ENCODE measurements at places on chromosomes 12 and 14.

- DNase-seq, result no peak
Observed at GRCh38 chr12:66735275-66735674, 56.4 kb upstream of the GRIP1 start.

DNA sequence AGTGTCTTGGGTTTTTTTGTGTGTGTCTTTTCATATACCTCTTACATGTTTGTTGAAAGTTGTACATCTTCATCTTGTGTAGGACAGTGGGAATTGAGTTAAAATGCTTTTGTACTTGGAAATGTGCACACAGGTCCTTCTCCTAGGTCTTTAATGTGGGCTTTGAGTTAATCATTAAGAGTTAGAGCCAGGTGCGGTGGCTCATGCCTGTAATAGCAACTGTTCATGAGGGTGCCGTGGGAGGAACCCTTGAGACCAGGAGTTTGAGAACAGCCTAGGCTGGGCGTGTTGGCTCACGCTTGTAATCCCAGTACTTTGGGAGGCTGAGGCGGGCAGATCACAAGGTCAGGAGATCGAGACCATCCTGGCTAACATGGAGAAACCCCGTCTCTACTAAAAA lies 13.9 kb downstream of the CLECL1 start:
- peak; percentile 49 for DNase-seq

- no peak for DNase-seq
Observed at GRCh38 chr14:81953419-81953818, 419.8 kb upstream of the SEL1L start.

DNA sequence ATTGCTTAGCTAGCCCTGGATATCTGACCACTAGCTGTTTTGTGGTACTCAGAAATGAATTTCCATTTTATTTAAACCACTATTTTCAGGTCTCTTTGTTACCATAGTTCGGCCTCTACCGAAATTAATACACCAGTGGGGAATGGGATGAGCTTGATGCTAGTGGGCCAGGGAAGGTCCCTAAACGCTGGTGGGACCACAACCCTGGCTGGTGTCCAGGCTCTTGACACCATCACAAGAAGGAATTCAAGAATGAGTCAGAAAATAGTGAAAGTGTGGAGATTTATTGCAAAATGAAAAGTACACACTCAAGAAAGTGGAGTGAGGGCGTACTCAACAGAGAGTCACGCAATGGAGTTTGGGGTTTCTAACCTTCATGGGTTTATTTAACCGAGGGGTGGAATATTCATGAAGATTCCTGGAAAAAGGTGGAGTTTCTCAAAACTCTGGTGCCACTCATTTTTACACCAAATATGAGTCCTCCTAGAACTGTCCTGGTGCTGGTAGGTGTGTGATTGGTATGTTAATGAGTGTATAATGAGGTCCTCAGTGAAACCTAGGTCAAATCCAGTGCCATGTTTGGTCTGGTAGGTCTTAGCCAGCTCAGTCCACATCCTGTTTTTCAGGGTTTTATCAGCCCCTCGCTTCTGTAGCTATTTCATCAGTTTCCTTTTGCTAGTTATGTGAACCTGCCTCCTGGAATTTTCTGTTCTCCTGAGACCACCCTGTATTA lies 38.9 kb upstream of the LRP6 start:
- DNase-seq, result no peak

- no peak for DNase-seq
Observed at GRCh38 chr14:88049266-88049665, 44.3 kb downstream of the GPR65 start.

DNA sequence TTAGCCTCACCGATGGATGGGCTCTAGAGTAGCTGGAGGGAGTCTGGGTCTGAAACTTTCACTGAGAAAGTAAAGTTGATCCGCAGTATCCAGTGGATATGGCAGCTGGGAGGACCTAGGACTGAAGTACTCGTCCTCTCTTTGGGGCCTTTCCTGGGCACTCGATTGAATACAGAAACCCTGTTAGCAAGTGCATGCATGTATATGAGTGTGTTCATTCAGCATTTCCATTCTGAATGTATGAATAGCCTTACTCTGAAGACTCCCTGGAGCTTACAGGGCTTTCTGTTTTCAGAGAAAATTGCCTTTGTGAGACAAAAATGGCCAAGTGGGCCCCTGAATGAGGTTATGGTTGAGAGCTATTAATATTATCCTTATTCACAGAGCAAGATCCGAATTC lies 62.8 kb downstream of the DAD1 start:
- no peak for DNase-seq

GRCh38 chr12:53820514-53821306 lies 68.9 kb upstream of the CISTR start:
- DNase-seq, result peak; percentile 39

DNA sequence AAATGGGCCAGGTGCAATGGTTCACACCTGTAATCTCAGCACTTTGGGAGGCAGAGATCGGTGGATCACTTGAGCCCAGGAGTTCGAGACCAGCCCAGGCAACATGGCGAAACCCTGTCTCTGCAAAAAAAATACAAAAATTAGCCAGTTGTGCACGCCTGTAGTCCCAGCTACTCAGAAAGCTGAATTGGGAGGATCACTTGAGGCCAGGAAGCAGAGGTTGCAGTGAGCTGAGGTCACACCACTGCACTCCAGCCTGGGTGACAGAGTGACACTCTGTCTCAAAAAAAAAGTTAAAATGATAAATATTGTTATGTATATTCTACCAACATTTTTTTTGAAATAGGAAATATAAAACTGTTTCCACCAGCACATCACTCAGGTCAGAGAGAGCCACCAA lies 64.9 kb downstream of the NDUFA12 start:
- no peak for DNase-seq

DNA sequence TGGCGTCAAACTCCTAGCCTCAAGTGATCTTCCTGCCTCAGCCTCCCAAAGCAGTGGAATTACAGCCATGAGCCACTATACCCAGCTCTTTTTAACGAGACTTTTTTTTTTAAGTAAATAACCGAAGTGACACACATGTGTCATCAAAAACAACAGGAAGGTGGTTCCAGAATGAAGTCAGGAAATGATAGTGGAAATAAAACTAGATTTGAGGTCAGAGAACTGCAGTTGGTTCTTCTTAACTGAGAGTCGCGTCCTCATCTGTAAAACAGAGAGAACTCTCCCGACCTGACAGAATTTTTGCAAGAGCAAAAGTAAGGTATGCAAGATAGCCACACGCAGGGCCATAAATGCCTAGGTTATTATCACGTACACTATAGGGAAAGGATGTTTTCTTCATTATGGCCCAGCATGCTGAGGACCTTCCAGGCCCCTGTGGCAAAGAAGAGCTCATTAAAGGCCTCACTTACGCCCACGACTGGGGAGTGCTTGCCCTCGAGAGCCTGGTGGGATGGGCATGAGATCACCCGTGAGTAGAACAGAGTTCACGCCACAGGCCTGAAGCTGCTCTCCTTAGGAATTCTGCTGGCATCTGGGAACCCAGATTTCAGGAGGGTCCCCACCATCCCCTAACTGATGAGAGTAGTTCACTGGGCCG lies 67.2 kb downstream of the SCARB1 start:
- no peak for DNase-seq

DNA sequence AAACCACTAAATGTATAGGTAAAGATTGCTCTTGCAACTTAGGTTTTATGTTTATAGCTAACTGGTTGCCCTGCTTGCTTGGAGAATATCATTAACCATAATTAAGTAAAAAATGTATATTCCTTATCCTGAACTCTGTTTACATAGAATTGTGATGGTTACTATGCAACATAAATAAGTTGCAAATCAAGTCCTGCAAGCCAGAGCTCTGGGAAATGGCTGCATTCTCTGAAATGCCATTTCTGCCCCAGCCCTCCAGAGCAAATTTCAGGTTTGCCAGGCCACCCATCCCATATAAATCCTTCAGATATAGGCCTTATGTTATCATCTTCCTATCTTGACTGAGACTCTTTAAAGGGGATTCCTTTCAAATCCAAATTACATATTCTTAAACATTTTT lies 118.4 kb upstream of the MYF6 start:
- no peak for DNase-seq

DNA sequence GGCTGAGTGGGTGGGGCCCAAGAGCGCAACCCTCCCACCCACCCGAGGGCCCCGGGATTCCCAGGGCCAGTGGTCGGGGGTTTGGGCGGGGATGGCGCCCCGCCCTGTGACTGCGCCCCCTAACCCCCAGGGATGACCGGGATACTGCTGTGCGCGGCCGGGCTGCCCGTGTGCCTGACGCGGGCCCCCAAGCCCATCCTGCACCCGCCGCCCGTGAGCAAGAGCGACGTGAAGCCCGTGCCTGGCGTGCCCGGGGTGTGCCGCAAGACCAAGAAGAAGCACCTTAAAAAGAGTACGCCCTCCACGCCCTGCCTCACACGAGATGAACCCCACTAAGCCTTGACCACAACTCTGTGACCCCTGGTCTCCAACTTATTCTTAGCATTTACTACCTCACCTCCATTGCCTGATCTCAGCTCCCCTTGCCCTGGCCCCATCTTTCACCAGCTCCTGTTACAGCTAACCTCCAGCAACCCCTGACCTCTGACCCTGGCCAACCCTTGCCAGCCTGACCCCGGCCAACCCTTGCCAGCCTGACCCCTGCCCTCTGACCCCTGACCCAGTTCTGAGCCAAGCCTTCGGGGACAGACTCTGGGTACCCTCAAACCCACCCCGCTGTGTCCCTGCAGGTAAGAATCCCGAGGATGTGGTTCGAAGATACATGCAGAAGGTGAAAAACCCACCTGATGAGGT lies 37.0 kb downstream of the DTX1 start:
- no peak for DNase-seq

- DNase-seq, result no peak
Observed at GRCh38 chr12:16435875-16436554, 88.6 kb downstream of the MGST1 start.

DNA sequence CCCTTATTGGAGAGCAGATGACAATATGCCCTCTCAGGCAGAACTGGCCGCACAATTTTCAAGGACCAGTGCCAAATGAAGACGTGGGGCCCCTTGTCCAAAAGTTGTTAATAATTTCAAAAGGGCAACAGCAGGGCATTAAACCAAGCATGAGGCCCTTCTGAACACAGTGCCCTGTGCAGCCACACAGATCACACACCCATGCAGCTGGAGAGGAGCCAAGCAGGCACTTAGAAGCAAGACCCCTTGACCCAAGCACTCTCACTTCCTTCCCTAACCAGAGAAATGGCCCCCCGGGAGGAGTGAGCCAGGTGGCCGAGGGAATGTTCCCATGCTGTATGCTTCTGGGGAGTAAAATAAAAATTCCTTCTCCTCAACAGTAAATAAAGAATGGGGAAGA lies 114.0 kb upstream of the TMPO start:
- DNase-seq, result peak; percentile 87

DNA sequence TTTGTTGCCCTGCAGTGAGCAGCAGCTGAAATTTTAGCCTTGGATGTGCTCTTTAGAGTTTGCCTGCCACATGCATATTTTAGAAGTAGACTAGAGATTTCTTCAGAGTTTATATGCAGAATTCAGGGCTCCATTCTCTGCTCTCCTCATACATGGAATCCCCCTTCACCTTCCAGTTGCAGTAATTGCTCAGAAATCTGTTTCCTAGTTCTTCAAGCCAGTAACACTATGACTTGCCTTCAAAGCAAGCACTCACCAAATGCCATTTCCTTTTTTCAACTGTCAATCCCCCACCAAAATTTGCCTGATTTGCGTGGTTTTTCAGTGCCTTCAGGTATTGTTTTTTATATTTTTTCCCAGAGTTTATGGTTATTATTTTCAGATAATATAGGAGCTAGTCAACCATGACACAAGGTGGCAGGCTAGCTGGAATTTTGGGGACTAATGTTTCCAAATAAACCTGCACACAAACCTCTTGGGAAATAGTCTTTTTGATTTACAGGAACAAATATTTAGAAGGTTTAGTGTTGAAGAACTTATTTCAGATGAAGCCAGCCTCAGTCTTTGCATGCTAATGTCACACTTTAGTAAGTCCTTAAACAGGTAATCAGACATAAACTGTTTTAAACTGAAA lies 79.2 kb downstream of the ASCL1 start:
- no peak for DNase-seq

DNA sequence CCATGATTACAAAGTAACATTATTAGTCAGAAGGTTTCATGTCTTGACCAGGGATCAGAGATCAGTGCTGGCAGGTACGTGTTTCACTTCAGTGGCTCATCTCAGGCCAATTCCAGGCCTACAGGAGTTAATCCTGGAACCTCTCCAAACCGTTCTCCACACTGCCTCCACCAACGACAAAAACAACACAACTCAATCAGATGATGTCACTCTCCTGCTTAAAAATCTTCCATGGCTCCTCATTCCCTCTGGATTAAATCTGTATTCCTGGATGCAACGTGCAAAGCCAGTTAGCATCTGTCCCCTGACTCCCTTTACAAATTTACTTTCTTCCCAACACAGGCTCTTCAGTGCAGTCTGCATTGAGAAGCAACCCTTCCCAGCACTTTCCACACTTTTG lies 34.3 kb upstream of the TXNRD1 start:
- DNase-seq, result peak; percentile 82

GRCh38 chr14:94395888-94396574 lies 7.6 kb upstream of the SERPINA1 start:
- no peak for DNase-seq

- DNase-seq, result no peak
Observed at GRCh38 chr14:60662982-60663381, 13.7 kb upstream of the SIX1 start.

DNA sequence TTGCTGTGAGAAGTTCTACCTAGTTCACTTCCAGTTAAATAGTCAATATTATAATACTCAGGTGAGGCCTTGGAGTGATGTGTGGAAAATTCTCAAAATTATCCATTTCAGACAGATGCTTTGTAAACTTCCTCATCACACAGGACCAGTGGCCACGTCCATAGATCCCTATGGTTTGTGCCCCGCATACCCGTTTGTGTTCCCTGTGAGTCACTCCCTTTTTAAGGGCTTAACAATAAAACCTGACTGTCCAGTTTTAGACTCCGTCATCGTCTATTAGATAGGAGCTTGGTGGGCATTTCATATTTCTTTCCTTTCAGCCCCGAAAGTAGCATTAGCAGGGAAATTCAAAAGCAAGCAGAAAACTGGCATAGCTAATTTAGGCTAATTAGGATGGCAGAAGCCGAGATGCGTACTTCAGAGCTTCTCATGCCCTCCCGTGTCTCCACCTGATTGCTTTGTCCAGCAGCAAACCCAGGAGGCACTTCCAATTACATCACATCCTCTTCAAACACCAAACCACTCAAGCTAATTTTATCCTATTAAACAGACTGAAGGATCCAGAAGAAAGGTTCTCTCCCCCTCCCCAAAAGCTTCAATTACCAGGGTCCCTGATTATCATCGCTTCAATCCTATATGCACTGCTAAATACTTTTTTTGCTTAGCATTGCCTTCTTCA lies 186.6 kb upstream of the OTX2 start:
- no peak for DNase-seq

GRCh38 chr14:54590481-54590880 lies 23.6 kb downstream of the SAMD4A start:
- DNase-seq, result no peak

DNA sequence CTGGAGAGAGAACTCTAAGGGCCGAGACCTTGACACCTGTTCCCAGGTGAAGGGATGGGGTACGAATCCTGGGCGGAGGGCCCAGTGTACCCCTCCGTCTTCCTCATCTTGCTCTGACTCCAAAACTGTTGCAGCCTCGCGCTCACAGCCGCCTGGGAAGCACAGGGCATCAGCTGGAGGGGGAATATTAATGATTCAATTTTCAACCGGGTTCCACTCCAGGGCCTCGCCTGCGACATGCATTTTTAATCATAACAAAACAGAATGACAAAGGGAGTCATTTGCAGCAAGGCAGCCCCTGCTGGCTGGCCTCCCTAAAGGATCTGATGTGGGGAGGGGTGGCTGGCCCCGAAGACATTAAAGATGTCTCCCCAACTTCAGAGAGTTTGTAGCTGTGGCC lies 41.6 kb upstream of the ESRRB start:
- DNase-seq, result no peak

- DNase-seq, result no peak
Observed at GRCh38 chr14:45120096-45120495, 14.2 kb downstream of the FKBP3 start.
